Left renal cortex interstitium (tissue), 4 donors: ENCODE measurements at places on chromosomes 1 and 21.

DNA sequence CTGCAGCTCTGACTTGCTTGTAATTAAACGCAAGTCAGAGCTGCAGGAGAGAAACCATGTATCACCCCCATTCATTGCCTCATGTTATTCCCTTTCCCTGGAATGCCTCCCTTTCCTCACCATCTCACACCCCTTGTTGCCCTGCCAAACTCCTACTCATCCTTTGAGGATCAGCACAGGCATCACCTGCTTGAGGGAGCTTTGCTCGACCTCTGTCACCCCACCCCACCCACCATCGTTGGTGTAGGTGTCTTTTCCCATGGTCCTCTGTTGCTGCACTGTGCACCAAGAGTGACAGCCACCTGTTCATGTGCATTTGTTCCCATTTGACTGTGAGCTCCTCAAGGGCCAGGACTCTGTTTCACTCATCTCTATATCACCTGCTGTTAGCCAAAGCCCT, 117.2 kb downstream of the PLPP3 start:
- no peak for DNase-seq

DNA sequence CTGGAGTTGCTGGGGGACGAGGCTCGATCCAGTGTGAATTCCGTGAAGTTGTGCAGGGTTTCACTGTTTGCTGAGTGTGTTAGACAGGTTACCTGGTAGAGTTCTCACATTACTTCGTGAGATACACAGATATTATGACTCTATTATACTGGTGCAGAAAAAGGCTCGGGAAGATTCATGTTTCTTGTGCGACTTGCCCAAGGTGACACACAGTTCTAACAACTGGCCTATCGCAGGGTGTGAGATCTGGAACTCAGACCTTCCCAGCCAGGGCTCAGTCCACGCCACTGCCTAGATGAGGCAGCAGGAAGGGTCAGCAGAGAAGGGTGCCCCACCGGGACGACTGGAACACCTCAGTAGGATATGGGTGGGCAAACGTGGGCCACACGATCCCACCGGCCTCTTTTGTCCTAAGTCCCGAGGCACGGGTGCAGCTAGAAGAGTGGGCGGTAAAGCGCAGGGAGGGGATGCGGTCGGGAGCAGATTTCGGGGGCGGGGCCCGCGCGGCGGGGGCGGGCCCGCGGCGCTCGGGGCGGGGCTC, 296 bp upstream of the RNPEP start:
- DNase-seq, result no peak

- DNase-seq, result no peak
Measured at GRCh38 chr21:34989337-34990151, 59.6 kb downstream of the RUNX1 start.

DNA sequence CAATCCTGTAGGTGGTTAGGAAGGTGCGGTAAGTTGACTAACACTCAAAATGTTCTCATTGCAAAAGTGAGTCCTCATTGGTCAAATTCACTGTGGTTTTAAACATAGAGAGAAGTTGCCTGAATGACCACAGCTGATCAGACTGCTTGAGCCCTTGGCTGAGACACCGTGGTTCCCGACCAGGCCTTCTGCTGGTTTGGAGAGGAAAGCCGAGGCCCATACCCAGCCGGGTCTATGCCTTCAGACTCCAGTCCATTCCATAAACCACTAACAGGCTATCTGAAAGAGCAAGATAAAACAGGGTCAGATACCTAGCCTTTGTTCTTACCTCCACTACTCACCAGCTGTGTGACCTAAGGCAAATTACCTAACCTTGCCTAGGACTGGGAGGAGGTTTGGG, 133.9 kb downstream of the LMX1A start:
- DNase-seq, result no peak

GRCh38 chr1:3064901-3065300, 4.1 kb upstream of the PRDM16 start:
- DNase-seq, result no peak

GRCh38 chr1:93692983-93693591, 11.4 kb upstream of the BCAR3 start:
- no peak for DNase-seq

DNA sequence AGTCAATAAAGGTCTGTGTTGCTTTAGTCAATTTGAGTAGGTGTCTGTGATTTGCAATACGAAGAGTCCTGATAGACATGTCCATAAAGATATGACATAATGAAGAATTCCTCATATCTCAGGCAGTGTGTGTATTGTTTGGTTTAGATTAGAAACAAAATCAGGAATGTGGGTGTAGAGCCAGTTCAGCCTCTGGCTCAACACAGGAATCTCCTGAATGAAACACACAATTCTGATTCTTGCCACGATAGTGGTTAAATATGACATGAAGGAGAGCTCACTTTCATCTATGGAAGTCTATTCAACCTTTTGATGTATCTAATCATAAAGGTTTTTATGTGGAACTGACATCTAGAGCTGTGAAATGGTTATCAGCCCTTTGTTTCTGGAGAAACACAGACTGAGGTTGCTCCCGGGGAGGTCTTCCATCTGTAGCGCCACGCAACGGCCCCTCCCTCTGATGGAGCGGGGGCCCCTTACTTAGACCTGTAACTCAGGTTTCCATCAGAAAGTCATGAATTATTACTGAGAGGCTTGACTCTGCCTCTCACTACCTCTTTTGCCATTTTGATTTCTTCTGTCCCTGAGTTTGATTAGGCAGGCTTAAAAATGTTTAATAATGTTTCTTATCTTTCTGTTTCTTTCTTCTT, 19.5 kb downstream of the TSPAN2 start:
- no peak for DNase-seq

DNA sequence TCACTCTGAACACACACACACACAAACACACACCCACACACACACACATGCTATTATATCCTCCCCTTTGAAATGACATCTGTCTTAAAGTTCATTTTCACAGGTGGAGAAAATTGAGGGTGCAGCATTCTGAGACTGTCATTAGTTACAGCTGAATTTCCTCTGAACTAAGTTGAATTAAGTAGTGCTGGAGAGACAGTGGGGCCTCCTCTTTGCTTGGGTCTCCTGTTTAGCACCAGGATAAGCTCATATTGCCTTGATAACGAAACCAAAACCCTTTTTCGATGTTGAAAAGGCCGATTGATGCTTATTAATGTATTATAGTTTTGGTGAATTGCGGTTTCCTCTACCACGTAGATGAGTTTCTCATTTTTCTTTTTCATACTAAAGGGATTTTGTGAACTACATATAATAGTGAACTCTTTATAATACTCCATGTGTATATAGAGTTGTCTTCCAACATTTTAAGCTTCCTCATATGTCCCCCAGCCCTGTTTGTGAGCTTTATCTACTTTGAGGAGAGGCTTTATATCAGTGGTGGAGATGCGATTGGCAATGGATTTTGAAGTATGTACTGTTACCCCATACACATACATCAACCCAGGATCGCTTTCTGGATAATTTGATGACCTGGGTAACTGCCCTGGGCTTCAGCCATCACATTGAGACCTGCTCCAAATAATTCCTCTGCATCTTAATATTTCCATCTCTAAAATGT, 17.4 kb downstream of the DYNLT5 start:
- no peak for DNase-seq

DNA sequence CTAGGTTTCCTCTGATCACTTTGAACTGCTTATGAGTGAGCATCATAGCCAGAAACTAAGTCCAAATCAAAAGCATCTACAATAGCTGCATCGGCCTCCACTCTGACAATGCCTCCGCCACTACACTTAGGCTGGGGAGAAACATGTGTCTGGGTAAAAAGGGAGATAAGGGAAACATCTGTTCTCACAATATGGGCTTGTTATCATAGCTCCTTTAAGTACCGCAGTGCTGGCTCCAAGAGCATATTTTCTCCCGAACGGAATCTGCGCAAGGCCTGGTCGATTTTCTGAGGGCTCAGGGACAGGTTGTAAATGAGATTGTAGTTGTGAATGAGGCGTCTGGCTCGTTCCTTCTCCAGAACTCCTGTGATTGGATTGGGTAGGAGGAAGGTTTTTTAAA, 63.9 kb upstream of the CYP2J2 start:
- DNase-seq, result no peak

DNA sequence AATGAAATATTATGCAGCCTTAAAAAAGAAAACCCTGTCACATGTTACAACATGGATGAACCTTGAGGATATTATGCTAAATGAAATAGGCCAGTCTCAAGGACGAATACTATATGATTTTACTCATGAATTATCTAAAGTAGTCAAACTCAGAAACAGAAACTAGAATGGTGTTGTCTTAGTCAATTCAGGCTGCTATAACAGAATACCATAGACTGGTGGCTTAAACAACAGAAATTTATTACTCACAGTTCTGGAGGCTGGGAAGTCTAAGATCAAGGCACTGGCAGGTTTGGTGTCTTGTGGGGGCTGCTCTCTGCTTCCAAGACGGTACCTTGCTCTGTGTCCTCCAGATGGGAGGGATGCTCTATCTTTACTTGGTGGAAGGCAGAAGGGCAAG, 113.8 kb upstream of the DNAH14 start:
- DNase-seq, result no peak

DNA sequence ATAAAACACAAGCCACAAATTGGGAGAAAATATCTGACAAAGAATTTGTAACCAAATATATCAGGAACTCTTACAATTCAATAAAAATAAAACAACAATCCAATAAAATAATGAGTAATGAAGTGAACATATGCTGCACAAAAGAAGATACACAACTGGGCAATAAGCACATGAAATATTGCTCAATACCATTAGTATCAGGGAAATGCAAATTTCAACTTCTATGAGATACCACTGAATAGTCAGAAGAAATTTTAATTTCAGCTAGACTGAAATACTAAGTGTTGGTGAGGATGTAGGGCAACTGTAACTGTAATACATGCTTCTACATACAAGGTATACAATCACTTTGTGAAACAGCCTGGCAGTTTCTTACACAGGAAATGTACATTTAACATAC, 7.4 kb upstream of the ARHGAP29 start:
- DNase-seq, result no peak

GRCh38 chr1:68745451-68745850, 248.6 kb upstream of the DEPDC1 start:
- no peak for DNase-seq

DNA sequence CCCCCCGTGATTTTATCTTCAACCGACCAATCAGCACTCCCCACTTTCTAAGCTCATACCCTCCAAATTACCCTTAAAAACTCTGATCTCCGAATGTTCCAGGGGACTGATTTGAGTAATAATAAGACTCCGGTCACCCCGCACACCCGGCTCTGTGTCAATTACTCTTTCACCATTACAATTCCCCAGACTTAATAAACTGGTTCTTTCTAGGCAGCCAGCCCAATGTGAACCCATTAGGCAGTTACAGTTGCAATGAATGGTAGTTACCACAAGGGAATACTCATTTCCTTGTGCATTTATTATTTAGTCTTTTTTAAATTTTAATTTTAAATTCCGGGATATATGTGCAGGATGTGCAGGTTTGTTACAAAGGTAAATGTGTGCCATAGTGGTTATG, 177.9 kb downstream of the HFM1 start:
- no peak for DNase-seq

DNA sequence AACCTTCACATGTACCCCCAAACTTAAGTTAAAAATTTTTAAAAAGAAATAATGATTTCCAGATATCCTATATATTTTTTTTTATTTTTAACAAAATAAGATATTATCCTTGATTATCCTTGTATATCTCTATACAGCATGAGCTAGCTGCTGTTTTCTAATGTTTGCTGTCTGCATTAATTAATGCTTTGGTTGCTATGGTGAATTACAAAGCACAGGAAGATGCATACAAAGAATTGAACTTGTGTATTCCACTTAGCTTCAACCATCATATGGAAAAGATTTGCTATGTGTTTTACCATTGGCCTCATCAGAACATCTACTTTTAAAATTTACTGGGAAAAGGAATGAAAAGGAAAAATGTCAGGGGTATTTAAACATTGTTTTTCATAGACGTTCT, 35.4 kb downstream of the VPS45 start:
- no peak for DNase-seq

GRCh38 chr1:209227171-209227570, 356.3 kb upstream of the CAMK1G start:
- no peak for DNase-seq

- DNase-seq, result no peak
Measured at GRCh38 chr1:9626201-9626608, 25.3 kb upstream of the PIK3CD start.

DNA sequence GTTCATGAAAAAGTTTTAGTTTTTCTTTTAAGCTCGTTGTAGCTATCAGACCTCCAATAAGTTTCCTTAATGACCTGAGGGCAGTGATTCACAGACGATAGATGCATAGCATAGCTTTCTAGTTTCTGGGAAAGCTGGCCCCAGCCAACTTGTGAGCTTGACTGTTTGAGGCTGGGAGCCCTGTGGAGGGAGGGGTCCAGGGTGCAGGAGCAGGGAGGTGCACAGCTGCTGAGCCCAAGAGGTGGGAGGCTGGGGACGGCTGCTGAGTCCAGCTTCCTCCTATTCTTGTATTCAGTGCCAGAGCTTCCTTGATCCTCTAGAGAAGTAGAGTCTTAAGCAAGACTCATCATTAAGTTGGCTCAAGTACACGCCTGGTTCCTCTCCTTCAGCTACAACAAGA, 11.0 kb upstream of the AVPR1B start:
- DNase-seq, result no peak

DNA sequence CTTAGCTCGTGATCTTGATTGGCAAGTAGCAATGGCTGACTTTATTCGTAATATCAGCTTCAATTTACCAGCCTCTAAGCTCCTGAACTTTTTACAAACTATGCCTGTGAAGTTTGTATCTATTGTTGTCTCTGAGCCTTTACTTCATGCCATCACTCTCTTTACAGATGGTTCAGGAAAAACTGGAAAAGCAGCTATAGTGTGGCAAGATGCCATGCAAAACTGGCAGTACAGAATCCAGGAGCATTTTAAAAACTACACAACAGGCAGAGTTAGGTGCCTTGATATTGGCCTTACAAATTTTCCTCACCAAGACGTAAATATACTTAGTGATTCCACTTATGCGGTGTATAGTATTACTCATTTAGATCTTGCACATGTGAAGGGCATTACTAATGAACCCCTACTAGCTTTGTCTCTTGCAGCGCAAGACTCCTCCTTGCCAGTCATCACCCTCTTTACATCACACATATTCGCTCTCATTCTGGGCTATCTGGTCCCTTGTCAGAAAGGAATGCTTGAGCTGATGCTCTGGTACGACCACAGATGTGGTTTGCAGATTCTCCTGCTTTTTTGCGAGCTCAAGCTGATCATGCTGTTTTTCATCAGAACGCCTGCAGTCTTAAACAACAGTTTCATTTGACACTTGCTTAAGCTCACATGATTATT, 36.3 kb downstream of the CLCA1 start:
- DNase-seq, result no peak

- DNase-seq, result no peak
Measured at GRCh38 chr1:17375651-17376050, 3.7 kb downstream of the PADI6 start.

DNA sequence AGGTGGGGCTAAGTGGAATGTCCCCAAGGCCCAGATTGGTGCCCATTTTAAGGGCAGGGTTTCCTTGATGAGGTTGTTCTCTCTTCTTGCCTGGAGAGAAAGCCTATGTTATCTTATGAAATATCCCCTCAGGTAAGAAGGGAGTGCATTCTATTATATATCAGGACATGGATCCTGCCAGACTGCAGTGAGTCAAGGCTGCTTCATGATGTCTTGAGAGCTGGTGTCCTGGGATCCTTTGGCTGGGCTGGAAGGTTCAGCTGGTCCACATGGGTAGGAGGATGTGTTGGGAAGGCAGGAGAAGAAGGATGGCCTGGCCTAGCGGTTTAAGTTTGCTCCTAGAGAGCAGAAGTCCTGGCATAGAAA, 207.6 kb downstream of the ROR1 start:
- no peak for DNase-seq

- no peak for DNase-seq
Measured at GRCh38 chr1:30195424-30196134, 527.8 kb downstream of the MATN1 start.

GRCh38 chr1:117371441-117372151, 4.3 kb downstream of the MAN1A2 start:
- DNase-seq, result no peak
